Prostate gland (tissue), 2 donors: ENCODE measurements at places on chromosomes 5 and 9. TPM values are rescaled to one million over a fixed set of nuclear protein-coding genes. Genes with fewer than 3 reads are reported as not detected.

GRCh38 chr5:59756373-59757035, 137.0 kb downstream of the PDE4D start:
- no peak for DNase-seq

GRCh38 chr5:52876456-52876855, 88.7 kb downstream of the ITGA1 start:
- no peak for DNase-seq

DNA sequence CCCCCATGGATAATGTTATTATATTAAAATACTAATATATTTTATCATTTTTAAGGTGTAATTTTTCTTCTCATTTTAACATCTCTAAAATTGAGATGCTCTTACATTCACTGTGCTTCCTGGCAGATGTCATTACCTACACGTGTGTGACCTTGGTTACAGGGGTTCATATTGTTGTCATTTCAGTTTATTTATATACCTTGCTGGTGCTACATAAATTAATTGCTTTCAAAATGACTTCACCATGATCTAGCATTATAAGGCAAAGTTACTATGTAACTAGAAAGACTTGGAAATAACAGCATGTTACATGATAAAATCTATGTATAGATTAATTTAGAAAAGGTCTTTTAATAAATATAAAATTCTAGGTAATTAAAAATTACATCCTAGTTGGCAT, 60.9 kb downstream of the ARHGEF28 start:
- DNase-seq, result no peak

IL17B gene
- not detected for total RNA-seq

DNA sequence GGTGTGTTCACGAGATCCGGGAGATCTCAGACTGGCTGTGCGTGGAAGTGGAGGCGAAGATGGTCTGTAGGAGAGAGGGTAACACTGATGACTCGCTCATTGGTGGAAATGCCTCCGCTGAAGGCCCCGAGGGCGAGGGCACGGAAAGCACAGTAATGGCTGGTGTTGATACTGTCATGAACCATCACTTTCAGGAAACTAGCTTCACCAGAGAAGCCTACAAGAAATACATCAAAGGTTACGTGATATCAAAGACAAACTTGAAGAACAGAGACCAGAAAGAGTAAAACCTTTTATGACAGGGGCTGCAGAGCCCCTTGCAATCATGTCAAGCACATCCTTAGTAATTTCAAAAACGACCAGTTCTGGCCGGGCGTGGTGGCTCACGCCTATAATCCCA, 265.7 kb downstream of the GOLPH3 start:
- no peak for DNase-seq

- no peak for DNase-seq
Observed at GRCh38 chr5:59724482-59725391, 168.8 kb downstream of the PDE4D start.
